ENCODE measurements at places on chromosomes 6 and 20.

GRCh38 chr6:158758451-158758860, 60.7 kb downstream of the EZR start:
- no peak for DNase-seq

DNA sequence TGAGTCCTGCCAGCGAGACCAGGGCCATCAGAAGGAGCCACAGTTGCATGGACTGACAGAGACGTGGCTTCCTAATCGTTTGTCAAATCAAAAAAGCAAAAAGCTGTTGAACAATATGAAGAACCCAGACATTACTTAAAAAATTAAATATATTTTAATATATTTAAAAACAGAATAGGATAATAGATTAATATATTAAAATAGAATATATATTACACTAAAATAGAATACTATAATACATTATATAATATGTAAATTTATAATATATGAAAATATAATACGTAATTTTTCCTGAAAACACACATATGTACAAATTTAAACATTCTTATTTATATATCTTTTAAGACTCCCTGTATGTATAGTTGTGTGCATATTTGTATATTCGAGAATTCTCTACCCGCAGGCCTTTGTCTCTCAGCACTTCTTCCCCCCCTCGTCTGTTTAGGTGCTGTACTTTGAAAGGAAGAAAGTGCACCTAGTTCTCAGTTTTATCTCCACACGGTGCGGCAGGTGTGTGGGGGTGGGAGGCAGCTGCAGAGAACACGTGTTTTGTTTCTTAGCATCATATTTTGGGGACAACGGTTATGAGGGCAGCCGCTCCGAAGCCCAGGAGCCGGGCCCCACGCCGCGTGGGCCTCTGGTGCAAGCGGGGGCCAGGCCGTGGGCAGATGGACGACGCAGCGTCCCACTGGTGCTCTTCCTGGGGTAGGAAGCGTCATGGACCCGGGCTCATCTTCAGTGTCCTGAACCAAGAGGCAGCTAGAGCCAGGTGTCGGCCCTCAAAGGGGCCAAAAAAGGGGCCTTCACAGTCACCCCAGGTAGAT, 72.2 kb upstream of the MPC1 start:
- DNase-seq, result no peak

DNA sequence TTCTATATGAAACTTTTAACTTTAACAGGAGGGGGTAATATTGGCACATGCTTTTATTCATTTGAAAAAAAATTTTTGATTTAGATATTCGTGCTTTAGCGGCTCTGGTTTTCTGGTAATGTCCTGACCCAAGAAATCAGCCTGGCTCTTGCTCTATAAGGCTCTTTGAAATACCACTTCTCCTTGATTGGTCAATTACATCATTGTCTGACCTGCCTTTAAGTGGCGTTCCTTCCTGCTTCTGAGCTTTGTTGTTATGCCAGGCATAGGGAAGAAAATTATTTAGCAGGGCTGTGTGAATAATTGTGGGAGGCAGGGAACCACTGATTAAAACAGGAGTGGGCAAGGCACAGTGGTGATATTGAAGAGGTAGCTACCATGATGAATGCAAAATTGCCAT, 3.9 kb downstream of the RNF144B start:
- no peak for DNase-seq

DNA sequence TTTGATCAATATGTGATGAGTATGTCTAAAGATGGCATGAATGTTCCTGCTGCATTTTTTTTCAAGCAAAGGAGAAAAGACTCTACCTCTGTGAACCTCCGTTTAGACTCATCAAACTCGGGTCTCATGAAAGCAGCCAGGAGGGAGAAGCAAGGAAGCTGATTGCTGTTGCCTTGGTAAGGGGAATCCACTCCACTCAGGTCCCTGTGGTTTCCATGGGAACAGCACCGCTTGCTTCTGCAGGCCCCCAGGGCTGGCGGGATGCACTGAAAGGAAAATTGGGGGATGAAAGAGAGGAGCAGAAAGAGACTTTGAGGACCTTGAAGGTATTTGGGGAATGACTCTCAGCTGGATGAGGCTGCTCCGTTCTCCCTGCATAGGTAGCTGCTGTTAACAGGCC, 249.6 kb upstream of the RIN2 start:
- DNase-seq, result no peak

DNA sequence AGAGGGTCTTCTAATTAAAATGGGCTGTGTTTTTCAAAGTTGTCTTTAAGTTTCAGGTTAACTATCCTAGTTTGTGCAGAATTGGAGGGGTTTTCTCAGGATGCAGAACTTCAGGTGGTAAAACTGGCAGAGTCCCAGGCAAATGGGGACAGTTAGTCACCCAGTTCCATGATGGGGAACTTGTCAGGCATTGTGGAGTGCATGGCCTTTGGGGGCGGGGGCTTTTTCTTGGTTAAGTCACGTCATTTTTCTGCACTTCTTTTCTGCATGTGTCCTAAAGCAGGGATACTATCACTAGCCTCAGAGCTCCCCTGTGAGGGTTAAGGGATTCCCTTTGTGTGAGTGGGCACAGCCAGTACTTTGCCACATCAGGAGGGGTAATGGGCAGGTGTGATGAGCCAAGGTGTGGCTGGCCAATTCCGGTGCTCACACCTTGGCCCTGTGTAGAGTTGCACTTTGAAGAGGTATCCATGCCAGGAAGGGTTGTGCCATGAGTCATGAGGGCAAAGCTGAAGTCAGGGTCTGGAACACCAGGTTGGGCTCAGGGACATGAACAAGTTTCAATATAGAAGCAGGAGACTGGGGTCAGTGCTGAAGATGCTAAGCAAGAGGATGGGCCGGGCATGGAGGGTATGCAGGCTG, 126.0 kb upstream of the RREB1 start:
- no peak for DNase-seq

DNA sequence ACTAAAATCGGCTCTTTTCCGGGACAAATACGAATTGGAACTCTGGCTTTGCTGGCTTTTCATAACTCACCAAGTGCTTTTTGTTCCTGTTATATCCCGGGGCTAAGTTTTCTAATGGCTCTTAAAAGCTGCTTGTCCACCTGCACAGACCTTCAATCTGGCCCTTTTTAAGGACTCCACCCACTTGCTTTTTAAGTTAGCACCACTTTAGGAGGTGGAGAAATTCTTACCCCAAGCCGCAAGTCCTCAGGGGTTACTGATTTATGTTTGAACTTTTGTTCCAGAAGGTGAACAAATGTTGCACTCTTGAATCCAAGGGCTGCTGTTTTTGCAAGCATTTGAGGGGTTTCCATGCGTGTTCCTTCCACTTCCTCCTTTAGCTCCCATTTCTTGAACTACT, 37.8 kb downstream of the FAM184A start:
- DNase-seq, result no peak

GRCh38 chr6:136326038-136326553, 36.5 kb upstream of the BCLAF1 start:
- peak; percentile 49 for DNase-seq
